ENCODE measurements at places on chromosomes 3 and 15. TPM values are rescaled to one million over a fixed set of nuclear protein-coding genes. Genes with fewer than 3 reads are reported as not detected.

DNA sequence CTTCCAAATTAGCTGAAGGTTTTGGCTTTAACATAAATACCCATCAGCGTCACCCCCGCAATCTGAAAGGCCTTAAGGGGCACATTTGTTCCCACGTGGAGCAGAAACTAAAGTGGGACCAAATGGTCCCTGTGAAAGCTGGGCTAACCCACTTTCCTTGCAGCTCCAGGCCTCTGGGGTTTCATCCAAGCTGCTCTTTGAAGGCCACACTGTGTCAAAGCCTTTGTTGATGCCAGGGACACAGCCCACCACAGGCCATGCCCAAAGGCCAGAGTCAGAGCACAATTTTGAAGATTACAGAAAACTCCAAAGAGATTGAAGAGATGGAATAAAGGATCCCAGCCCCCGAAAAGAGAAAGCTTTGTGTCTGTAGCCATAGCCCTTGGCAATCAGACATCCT is 2.7 kb upstream of the ADPGK start:
- no peak for DNase-seq

- DNase-seq: no peak
Measured at GRCh38 chr3:50275996-50276761, 2.7 kb upstream of the LSMEM2 start.

GRCh38 chr3:23389089-23389488 is 186.0 kb downstream of the UBE2E2 start:
- no peak for DNase-seq

DNA sequence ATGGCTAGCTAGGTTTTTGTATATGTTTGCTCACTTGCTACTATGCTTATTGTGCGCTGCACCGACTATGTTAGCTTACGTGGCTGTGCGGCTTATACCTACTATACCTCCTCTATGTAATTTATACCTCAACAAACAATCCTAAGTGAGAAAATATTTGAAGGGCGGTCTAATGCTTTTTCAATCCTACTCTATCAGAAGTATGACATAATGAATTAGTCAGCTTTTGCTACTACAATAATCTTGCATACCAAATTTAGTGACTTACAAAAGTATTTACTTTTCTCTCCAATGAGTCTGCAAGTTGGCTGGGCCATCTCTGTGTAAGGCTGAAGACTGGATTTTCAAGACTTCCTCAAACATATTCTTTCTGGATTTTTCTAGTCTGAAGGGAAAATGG is 391.2 kb upstream of the NECTIN3 start:
- DNase-seq: peak; percentile 64

GRCh38 chr15:36627566-36627965 is 48.1 kb downstream of the CDIN1 start:
- no peak for DNase-seq

The DAZL gene
- total RNA-seq: not detected

The TUSC7 gene
- total RNA-seq: not detected

The NCKIPSD gene
- 21.0 TPM for total RNA-seq

Measured in IMR-90 (cell line).